ENCODE measurements at places on chromosomes 7 and 10.

DNA sequence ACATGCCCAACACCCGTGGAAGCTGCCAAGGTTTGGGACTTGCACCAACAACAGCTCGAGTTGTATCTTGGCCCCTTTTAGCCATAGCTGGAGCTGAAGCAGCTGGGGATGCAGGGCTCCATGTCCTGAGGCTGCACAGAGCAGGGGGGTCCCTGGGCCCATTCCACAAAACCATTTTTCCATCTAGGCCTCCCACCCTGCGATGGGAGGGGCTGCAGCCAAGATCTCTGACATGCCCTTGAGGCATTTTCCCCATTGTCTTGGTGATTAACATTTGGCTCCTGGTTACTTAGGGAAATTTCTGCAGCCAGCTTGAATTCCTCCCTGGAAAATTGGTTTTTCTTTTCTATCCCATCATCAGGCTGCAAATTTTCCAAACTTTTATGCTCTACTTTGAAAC lies 637.8 kb upstream of the VSTM2A start:
- no peak for DNase-seq

DNA sequence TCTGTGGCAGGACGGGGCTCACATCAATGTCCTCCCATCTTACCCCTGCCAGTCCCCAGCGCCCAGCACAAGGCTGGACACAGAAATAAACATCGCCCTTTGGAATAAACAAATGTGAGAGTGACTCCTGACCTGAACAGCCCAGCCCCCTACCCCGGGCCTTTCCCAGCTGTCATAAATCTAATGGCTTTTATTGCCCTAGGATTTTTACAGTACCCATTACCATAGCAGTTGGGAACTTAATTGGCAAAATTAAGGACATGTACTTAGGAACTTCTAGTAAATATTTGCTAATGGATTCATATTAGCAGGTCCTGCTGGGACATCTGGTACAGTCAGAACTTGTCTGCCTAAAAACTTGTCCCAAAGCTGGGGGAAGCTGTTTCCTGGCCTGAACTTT lies 76.6 kb downstream of the GLRX3 start:
- no peak for DNase-seq

GRCh38 chr10:113945075-113945686 lies 90.7 kb downstream of the NHLRC2 start:
- DNase-seq, result peak; percentile 16

- peak; percentile 14 for DNase-seq
These were observed 129.9 kb upstream of the ITGB1 start for GRCh38 chr10:33087922-33088321.

GRCh38 chr7:13933091-13933490 lies 56.4 kb downstream of the ETV1 start:
- DNase-seq, result no peak

GRCh38 chr7:46610746-46611145 lies 689.7 kb upstream of the IGFBP3 start:
- DNase-seq, result no peak

DNA sequence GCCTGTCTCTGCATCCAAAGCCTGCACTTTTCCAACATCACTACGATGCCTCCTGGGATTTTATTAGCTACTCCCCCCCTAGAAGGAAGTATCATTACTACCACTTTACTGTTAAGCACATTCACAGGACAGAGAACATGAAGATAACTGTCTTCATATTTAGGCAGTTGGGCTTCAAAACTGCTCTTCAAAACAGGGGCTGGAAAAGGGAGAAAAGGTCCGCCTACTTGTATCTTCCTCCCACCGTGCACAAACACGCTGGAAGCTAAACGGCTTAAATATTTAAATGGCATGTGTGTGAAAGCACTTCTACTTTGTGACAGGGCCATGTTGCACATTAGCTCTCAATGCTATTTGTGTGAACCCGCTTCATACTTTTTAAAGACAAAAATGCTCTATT lies 999 bp downstream of the ITIH5 start:
- DNase-seq, result no peak

GRCh38 chr7:2138146-2138765 lies 94.5 kb downstream of the MAD1L1 start:
- DNase-seq, result no peak

DNA sequence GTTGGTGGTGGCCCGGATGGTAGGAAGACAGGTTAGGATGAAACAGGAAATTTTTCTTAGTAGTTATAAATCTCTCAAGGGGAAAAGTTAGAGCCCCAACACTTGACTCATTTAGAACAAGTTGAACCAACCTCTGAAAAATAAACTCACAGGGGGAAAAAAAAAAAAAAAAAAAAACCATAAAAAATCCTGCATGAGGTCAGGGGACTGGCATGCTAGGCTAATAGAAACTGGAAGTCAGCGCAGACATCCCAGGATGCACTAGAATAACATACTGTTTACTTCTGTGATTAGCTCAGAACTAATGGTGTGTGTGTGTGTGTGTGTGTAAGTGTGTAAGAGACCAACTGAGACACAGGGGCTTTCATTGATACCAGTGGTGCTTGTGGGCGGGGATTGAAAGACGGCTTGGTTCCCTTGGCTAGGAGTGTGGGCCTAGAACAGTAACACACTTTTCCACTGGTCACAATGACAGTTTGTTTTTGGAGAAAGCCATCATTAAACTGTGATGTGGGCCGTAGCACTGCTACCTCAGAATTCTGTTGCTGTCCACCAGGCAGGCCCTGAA lies 491.6 kb upstream of the GALNT17 start:
- DNase-seq, result no peak

GRCh38 chr7:96310110-96310509 lies 11.8 kb downstream of the SLC25A13 start:
- DNase-seq, result no peak

DNA sequence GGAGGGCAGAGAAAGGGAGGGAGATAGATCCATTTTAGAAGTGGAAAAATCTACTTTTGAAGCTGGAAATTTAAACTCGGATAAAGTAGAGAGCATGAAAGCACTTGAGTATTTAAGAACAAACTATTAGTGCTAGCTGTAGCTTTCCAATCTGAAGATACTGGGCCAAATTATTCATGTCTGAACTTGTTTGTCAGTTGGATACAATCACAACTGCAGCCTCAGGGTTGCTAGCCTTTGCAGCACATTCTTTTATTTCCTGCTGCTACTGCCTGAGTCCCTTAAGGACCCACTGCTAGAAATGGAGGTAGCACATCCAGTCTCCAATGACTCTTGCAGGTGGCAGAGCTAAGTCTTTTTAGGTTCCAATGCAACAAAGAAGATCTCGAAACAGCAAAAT lies 8.3 kb upstream of the SLC25A13 start:
- no peak for DNase-seq

DNA sequence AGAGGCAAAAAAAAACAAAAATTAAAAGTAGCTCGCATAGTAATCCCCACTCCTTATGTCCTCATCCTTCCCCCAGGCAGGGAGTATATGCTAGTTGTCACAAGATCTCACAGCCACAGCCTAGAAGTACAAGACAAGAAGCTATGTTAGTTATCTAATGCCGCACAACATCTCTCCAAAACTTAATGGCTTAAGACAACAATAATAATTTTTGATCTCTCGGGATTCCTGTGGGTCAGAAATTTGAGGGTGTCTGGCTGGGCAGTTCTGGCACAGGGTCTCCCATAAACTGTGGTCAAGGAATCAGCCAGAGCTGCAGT lies 39.7 kb downstream of the CPVL start:
- no peak for DNase-seq

- no peak for DNase-seq
These were observed 283.7 kb upstream of the PODXL start for GRCh38 chr7:131839967-131840690.

- no peak for DNase-seq
These were observed 868.9 kb upstream of the AUTS2 start for GRCh38 chr7:68729371-68729770.

DNA sequence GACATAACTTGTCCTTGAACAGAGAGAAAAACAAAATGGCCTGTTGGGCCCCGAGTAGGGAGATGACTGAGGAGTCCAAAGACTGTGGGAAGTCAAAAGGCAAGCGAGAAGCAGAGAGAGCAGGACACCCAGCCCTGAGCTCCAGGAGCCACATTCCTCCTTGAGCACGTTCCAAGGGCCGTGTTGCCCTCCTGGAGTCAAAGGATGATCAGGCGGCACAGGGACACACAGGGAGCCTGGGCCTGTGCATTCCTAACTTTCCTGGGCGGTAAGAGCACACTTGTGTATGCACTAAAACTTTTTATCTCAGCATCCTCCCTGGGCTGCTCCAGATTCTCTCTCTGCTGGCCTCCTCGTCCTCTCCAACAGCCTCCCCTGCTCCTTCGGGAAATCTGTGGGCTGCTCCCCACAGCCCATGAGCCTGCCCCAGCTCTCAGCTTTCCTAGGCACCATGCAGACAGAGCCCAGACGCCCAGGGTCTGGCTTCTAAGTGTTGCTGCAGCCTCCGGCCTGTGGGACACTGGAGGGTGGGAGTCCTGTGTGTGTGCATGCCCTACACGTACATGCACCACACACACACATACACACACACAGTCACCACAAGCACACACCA lies 281.8 kb downstream of the POU6F2 start:
- no peak for DNase-seq

DNA sequence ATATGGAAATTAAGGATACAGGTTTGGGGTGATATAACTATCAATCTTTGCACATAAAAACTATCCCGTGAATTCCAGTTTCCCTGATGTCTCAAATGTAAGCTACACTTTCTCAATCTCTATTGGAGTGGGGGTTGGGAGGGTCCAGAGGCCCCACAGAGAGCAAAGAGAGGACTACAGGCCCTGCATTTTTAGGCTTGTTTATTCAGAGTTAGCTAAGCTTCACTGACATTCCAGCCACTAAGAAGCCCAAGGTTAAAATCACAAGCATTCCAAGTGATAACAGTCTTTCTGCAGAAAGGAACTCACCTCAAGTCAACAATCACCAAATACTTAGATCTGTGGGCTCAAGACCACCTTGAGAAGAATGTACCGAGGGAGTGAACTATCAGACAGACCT lies 31.6 kb upstream of the LAMB1 start:
- DNase-seq, result no peak

GRCh38 chr10:78532480-78533042 lies 498.9 kb downstream of the RPS24 start:
- DNase-seq, result no peak

DNA sequence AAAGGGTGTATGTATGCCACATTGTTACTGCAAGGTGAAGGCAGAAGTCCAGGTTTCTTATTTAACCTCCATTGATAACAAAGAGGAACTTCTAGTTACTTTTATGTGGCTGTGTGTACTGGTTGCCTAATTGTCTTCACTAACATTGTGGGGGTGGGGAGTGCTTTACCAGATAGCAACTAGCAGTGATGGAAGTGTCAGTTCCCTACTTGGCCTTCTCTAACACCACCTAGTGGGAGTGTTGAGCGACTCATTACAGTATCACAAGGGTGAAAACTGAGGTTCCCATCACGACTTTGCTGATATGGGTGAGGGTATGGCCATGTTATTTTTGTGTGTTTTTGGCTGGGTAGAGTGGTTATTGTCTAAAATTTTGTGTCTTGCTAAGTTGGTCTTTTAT lies 274.4 kb downstream of the THSD7A start:
- peak; percentile 23 for DNase-seq

- peak; percentile 63 for DNase-seq
These were observed 430.4 kb downstream of the NEBL start for GRCh38 chr10:20466731-20467130.

GRCh38 chr10:69391158-69391557 lies 25.6 kb downstream of the TACR2 start:
- DNase-seq, result no peak

- no peak for DNase-seq
These were observed 81.4 kb upstream of the HABP2 start for GRCh38 chr10:113471241-113471996.

- no peak for DNase-seq
These were observed 448.9 kb upstream of the FOXK1 start for GRCh38 chr7:4233146-4233545.

GRCh38 chr7:121608785-121609184 lies 212.7 kb upstream of the FAM3C start:
- no peak for DNase-seq
